ENCODE measurements at places on chromosomes 1 and 21. TPM values are rescaled to one million over a fixed set of nuclear protein-coding genes. Genes with fewer than 3 reads are reported as not detected.

- H3K4me1 ChIP-seq, result no peaks in the 10 kb centered on the region
- no peak overlapping the region for H3K4me3 ChIP-seq
- no peak for DNase-seq
- H3K27ac ChIP-seq, result no peak overlapping the region
- H3K36me3 ChIP-seq, result no peaks in the 10 kb centered on the region
- no peaks in the 10 kb centered on the region for H3K27me3 ChIP-seq
Measured at GRCh38 chr1:163544441-163544840, 222.7 kb downstream of the NUF2 start.

GRCh38 chr21:21662776-21663175 is 664.6 kb downstream of the NCAM2 start:
- no peaks in the 10 kb centered on the region for H3K27me3 ChIP-seq
- no peaks in the 10 kb centered on the region for H3K4me1 ChIP-seq
- DNase-seq, result no peak
- H3K27ac ChIP-seq, result no peak overlapping the region
- H3K36me3 ChIP-seq, result no peaks in the 10 kb centered on the region

- H3K4me1 ChIP-seq, result peaks cover 21% of the 10 kb centered on the region
- H3K4me3 ChIP-seq, result no peak overlapping the region
- H3K27me3 ChIP-seq, result no peaks in the 10 kb centered on the region
- DNase-seq, result no peak
- no peak overlapping the region for H3K27ac ChIP-seq
Measured at GRCh38 chr1:54460861-54461387, 54.7 kb upstream of the SSBP3 start.

DISP3 gene
- total RNA-seq, result 0.11 TPM

GRCh38 chr1:88204111-88204510 is 480.0 kb upstream of the PKN2 start:
- no peaks in the 10 kb centered on the region for H3K4me1 ChIP-seq
- H3K36me3 ChIP-seq, result no peaks in the 10 kb centered on the region
- H3K27ac ChIP-seq, result no peak overlapping the region
- H3K4me3 ChIP-seq, result no peak overlapping the region

DNA sequence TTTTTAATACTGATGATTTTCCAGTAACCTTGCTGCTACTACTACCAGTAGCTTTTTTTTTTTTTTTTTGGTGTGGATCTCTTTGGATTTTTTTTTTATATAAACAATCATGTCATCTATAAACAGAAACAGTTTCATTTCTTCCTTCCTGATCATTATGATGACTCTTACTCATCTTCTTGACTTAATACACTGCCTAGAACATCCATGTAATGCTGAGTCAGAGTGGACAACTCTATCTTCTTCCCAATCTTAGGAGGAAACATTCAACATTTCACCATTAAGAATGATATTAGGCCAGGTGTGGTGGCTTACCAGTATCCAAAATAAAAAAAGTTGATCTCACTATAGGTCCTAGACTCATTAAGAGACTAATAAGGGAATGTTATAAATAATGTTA is 69.1 kb downstream of the RUSC1 start:
- H3K27ac ChIP-seq, result no peak overlapping the region
- no peaks in the 10 kb centered on the region for H3K4me1 ChIP-seq
- H3K4me3 ChIP-seq, result no peak overlapping the region
- no peaks in the 10 kb centered on the region for H3K36me3 ChIP-seq

C1orf185 gene
- total RNA-seq, result not detected

LAX1 gene
- total RNA-seq, result 0.68 TPM

DNA sequence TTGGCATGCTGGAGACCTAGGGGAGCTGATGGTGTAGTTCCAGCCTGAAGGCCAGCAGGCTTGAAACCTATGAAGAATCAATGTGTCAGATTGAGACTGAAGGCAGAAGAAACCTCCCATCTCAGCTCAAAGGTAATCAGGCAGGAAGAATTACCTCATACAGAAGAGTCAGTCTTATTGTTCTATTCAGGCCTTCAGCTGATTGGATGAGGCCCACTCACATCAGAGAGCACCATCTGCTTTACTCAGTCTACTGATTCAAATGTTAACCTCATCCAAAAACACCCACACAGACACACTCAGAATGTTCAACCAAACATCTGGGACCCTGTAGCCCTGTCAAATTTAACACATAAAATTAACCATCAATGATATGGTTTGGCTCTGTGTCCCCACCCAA is 13.7 kb upstream of the CCN1 start:
- no peaks in the 10 kb centered on the region for H3K27me3 ChIP-seq
- H3K4me1 ChIP-seq, result no peaks in the 10 kb centered on the region
- no peak overlapping the region for H3K27ac ChIP-seq

DNA sequence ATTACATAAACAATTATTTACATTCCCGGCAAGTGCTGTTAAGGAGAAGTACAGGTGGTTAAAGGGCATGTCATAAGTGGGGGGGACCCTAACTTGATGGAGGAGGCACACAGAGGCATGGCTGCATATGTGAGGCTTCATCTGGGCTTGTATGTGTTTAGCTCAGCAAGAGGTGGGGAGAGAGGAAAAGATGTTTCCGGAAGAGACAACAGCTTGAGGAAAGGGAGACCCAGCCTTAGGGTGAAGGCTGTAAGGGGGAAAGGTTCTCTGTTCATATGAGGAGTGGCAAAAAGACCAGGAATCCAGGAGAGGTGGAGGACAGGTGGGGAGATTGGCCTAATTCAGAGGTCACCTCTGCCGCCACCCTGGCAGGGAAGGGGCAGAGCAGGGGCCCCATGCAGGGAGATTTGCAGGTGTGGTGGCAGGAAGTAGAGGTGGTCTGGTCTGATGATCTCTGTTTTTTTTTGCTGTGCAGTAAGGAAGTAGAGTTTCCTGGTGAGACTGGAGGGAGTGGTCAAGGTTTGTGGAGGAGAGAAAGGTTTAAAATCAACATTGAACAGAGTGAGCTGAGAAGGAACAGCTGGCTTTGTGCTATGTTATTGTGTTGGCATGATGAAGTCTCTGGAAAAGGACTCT is 9.0 kb downstream of the TRAF5 start:
- no peaks in the 10 kb centered on the region for H3K36me3 ChIP-seq
- no peak overlapping the region for H3K27ac ChIP-seq
- no peak for DNase-seq
- H3K4me3 ChIP-seq, result no peak overlapping the region
- peaks cover 12% of the 10 kb centered on the region for H3K4me1 ChIP-seq

- H3K27me3 ChIP-seq, result no peaks in the 10 kb centered on the region
- no peak overlapping the region for H3K27ac ChIP-seq
- DNase-seq, result peak; percentile 78
- H3K4me3 ChIP-seq, result no peak overlapping the region
Measured at GRCh38 chr21:45386728-45387371, 18.1 kb upstream of the COL18A1 start.

- H3K27ac ChIP-seq, result no peak overlapping the region
- no peak overlapping the region for H3K4me3 ChIP-seq
- DNase-seq, result no peak
- no peaks in the 10 kb centered on the region for H3K27me3 ChIP-seq
- H3K36me3 ChIP-seq, result no peaks in the 10 kb centered on the region
Measured at GRCh38 chr1:22112554-22112953, 30.3 kb downstream of the WNT4 start.

AKR7A3 gene
- total RNA-seq, result 5.0 TPM

DNA sequence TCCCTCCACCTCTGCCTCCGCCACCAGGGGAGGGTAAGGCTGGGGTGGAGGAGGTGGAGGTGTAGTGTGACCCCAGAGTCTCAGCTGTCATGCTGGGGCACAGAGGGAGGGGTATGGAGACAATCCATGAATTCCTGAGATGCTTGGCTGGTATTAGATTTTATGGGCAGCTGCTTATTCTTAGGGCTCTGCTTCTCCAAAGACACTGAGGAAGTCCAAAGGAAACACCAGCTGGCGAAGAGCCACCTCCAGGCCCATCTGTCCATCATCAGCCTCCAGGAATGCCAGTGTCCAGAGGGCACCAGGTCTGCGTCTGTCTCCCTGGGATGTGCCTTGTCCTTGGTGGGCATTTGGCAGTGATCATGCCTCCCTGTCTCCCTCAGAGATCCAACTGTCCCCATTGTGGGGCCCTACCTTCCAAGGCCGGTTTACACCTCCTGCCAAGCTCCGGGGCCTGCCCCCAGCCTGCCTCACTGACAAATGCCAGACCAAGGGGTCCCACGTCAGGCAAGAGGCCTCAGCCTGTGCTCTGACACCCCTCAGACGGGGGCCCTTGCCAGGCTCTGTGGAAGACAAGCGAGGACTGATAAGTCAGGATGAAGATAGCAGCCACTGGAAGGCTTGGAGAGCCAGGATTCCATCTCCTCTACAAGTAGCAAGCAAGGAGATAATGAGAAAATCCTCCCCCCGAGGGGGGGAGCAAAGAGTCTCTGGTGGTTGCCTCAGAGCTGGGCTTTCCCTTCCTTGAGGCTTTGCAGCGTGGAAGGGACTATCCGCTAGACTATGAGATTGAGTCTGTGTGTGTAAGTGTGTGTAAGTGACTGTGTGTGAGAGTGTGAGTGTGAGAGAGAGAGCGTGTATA is 1.6 kb downstream of the TNNI1 start:
- no peak overlapping the region for H3K4me3 ChIP-seq
- no peaks in the 10 kb centered on the region for H3K4me1 ChIP-seq
- H3K36me3 ChIP-seq, result no peaks in the 10 kb centered on the region
- H3K27ac ChIP-seq, result no peak overlapping the region

DNA sequence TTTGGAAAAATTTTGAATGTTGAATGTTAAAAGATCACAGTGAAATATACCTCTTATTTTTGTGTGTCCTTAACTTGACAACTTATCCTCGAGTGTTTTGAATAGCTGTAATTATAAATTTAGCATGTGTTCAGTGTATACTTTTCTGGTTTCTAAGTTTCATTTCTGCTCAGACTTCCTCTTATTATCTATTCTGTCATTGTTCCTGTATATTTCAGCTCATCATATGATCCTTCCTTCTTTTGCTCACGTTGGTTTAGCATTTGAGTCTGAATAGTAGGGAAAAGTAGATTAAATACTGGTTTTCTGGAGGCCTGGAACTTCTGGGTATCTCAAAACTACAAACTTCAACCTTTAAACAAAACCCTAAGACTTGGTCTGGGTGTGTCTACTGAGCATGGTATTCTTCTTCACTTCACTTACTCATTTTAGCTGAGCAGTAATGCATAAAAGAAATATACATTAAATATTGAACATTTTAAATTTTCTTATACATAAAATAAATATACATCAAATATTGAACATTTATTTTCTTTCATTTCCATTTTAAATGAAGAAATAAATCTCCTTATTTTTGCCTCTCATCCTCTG is 3.3 kb upstream of the ATP6V1G3 start:
- no peak overlapping the region for H3K4me3 ChIP-seq
- no peaks in the 10 kb centered on the region for H3K36me3 ChIP-seq
- H3K4me1 ChIP-seq, result no peaks in the 10 kb centered on the region

DNA sequence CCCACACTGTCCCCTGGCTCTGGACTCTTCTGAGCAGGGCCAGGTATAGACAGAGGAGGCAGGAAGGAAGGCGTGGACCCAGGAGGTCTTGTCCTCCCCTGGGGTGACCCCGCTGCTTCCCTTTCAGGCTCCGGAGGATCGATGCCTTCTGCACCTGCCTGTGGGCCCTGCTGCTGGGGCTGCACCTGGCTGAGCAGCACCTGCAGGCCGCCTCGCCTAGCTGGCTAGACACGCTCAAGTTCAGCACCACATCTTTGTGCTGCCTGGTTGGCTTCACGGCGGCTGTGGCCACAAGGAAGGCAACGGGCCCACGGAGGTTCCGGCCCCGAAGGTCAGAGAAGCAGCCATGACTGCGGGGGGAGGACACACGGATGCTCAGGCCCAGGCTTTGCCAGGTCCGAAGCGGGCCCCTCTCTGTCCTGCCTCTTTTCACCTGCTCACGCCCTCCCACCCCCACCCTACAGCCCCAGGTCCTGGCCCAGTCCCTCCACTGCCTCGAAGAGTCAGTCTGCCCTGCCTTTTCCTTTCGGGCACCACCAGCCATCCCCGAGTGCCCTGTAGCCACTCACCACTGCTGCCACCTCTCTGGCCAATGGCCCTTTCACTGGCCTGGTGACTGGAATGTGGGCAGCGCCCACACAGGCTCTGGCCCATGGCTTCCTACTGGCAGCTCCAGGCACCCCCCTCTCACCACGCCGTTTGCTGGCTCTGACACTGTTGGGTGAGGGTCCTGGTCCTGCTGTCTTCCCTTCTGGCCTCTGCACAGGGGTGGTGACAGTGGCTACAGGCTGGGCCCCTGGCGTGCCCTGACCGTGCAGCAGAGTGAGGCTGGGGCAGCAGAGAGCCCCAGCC is 13.5 kb downstream of the TMEM201 start:
- H3K4me3 ChIP-seq, result no peak overlapping the region
- no peaks in the 10 kb centered on the region for H3K36me3 ChIP-seq
- no peak overlapping the region for H3K27ac ChIP-seq
- DNase-seq, result no peak

GRCh38 chr21:15932726-15933125 is 202.9 kb downstream of the USP25 start:
- no peaks in the 10 kb centered on the region for H3K4me1 ChIP-seq
- no peaks in the 10 kb centered on the region for H3K27me3 ChIP-seq
- H3K4me3 ChIP-seq, result no peak overlapping the region
- H3K36me3 ChIP-seq, result no peaks in the 10 kb centered on the region
- no peak for DNase-seq

- H3K4me1 ChIP-seq, result peaks cover 57% of the 10 kb centered on the region
- no peaks in the 10 kb centered on the region for H3K36me3 ChIP-seq
- no peaks in the 10 kb centered on the region for H3K27me3 ChIP-seq
- no peak overlapping the region for H3K4me3 ChIP-seq
- no peak overlapping the region for H3K27ac ChIP-seq
Measured at GRCh38 chr1:12475101-12475500, 142.9 kb downstream of the DHRS3 start.
